ENCODE measurements at places on chromosomes 3 and 15. TPM values are rescaled to one million over a fixed set of nuclear protein-coding genes. Genes with fewer than 3 reads are reported as not detected.

The LARP6 gene
- 12.0 TPM for total RNA-seq

GRCh38 chr3:113571360-113571759 is 39.0 kb downstream of the SIDT1 start:
- DNase-seq, result no peak
- no peaks in the 10 kb centered on the region for H3K36me3 ChIP-seq
- H3K4me1 ChIP-seq, result no peaks in the 10 kb centered on the region

DNA sequence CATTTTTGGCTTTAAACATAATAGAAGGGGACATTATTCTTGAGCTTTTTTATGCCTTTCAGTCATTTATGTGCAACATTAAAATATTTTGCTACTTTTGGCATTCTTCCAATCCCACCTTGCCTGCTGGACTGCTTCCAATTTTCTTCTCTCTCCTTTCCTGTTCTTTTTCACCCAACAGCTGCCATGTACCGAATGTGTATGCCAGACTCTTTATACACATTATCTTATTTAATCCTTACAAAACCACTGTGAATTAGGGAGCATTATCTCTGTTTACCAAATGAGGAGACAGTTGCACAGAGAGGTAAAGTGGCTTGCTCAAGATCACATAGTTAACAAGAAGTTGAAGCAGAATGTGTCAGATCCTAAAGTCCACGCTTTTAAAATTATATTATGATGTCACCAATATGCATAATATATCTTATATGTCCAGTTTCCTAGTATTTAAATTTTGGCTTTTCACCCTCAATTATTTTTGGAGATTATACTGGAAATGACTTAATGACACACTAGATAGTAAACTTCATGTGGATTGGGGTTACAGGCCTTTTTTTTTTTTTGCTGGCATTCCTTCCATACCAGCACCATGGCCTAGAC is 231.5 kb downstream of the THRB start:
- H3K27ac ChIP-seq, result no peak overlapping the region
- no peaks in the 10 kb centered on the region for H3K36me3 ChIP-seq
- no peaks in the 10 kb centered on the region for H3K27me3 ChIP-seq
- DNase-seq, result no peak
- no peak overlapping the region for H3K4me3 ChIP-seq

- no peak overlapping the region for H3K27ac ChIP-seq
- no peaks in the 10 kb centered on the region for H3K27me3 ChIP-seq
- H3K36me3 ChIP-seq, result no peaks in the 10 kb centered on the region
- no peak for DNase-seq
- H3K4me3 ChIP-seq, result no peak overlapping the region
These were observed 240.2 kb upstream of the IL12A start for GRCh38 chr3:159748425-159748824.

- no peak overlapping the region for H3K27ac ChIP-seq
- H3K4me3 ChIP-seq, result no peak overlapping the region
- H3K4me1 ChIP-seq, result no peaks in the 10 kb centered on the region
- no peaks in the 10 kb centered on the region for H3K36me3 ChIP-seq
These were observed 135.3 kb downstream of the FMN1 start for GRCh38 chr15:33059184-33059583.
